ENCODE measurements at places on chromosomes 4 and X.

DNA sequence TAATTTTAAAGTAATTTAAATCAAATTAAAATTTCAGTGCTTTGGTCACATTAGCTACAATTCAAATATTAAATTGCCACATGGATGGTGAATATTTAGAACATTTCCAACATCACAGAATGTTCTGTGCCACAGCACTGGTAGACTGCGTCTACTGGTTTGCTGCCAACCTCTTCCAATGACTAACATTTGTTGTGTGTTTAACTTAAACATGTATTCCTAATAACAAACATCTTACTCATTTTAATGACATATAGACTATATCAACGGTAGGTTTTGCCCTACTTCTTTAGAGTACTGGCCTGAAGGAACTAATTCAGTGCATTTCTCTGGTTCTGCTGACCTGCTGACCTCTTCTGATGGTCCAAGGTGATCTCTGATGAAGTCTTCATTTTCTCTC lies 157.6 kb downstream of the DCK start:
- no peak for DNase-seq

DNA sequence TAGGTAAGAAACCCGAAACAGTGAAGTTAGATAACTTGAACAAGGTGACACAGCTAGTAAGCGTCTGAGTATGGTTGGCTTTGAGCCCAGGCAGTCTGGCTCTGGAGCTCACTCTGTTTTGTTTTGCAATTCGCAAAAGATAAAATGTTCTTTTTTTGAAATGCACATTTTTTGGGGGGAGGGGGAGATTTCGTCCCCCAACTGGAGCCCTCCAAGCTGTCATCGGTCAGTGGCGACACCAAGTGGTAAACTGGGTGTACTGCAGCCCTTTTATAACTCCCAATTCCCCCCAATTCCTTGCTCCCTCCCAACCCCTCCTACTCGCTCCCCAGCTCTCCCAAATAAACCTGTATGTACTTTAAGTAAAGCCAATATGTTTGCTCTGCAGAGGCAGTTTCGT lies 2.8 kb upstream of the CLCN5 start:
- DNase-seq, result no peak

DNA sequence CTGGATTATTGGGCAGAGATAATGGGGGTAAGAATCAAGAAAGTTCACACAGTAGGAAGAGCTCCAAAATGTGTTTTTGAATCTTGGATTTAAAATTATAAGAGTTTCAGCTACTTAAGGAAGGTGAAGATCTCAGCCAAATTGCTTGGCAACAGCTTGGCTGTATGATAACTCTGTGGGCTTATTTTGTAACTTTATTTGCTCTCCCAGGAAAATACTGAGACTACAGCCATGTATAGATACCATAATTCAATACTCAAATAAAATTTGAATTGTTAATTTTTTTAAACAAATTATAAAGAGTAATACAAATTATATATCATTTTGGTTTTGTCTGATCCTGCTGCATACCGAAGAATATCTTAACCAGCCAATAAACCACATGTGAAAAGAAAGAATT lies 129.5 kb upstream of the INPP4B start:
- no peak for DNase-seq

- no peak for DNase-seq
Measured at GRCh38 chr4:89299153-89299791, 8.3 kb downstream of the GPRIN3 start.

DNA sequence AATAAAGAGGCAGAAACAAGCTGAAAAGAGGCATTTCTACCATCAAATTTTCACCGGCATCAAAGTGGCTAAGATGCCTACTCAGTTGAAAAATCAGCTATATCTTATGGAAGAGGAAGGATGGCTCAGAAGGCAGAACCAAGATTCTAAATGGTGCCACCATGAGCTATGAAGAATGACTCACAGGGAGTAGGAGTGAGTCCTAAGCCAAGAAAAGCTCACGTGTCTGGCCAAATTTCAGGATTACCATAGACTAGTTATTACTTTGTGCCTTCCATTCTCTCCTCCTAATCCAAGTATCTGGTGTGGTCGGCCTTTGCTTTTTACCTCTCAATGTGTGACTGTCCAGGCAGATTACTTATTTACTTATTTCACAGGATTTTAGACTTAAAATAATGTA lies 54.8 kb downstream of the BMP3 start:
- DNase-seq, result no peak

- DNase-seq, result no peak
Measured at GRCh38 chr4:7876201-7876875, 63.3 kb downstream of the AFAP1 start.

DNA sequence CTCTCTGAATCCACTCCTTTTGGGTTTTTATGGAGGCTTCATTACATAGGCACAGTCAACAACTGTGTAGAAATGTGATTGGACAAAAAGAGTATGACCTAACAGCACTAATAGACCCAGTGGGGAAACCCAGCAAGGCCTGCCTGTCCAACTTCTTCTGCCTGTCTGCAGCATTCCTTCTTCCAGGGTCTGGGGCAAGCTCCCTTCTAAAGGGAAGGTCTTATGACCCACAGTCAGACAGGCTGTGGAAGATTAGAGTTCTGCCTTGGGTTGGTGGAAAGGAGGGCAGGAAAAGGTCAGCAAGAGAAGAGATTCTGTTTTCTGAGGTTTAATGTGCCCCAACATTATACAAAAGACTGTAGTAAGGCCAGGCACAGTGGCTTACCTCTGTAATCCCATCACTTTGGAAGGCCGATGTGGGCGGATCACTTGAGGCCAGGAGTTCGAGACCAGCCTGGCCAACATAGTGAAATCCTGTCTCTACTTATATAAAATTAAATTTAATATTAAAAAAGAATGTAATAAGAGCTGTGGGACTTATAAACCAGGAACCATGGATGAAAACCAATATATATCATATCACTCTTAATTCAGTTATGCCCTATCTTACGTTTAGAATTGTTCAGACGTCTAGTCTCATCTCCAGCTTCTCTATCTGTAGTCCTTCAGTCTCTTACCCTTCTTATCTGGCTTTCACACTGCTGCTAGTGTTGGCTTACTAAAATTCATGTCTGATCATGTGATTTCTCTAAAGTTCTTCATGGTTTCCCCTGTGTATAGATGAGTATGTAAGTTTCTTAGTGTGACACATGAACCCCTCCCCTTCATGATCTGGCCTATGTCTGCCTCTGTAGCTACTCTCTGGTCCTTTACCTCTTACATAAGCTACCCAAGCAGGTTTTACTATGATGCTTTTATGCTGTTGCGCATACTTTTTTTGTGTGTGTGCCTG lies 6.2 kb downstream of the CLCN3 start:
- no peak for DNase-seq

- no peak for DNase-seq
Measured at GRCh38 chr4:156101571-156101970, 147.9 kb upstream of the CTSO start.

DNA sequence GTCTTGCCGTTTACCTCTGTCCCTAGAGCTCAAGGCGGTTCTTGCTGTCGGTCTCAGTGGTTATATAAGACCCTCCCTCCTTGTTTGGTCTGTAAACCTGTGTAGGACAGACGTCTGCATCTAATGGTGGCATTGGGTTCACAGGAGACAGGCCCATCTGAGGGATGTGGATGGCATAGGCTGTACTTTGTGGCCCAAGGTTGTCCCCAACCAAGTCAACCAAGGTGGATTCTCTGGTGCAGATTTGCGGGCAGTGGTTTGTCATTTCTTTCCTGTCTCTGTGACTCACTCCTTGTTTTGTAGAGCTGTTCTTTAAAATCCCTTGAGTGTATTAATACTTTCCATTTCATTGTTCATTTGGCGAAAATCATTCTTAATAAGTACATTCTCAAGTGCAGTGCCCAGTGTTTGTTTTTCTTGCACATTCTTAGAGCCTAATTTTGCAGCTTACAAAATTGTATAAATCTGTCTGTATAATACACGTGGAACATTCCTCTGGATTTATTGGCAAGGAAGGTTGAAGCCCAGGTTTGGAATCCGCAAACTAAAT lies 68.0 kb upstream of the TLR2 start:
- no peak for DNase-seq

DNA sequence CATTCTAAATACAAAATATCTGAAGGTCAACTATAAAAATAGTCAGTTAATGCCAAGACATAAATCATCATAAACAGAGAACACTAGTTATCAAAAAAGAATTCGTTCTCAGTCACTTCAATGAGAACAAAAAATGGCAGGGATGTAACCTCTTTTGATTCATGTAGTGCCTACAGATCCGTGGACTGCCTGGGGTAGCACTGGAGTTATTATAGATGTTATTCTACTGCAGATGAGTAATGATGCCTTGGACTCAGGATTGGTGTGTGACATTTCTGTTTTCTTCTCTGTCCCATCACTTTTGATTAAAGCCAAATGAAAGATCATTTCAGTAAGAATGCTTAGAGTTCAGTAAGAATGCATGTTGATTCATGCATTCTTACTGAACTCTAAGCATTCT lies 440.4 kb downstream of the FAM133A start:
- no peak for DNase-seq

GRCh38 chr4:118265312-118266144 lies 87.3 kb downstream of the PRSS12 start:
- DNase-seq, result no peak

GRCh38 chr4:178309890-178310289 lies 867.7 kb upstream of the AGA start:
- no peak for DNase-seq

- no peak for DNase-seq
Measured at GRCh38 chr4:155094201-155094820, 114.1 kb upstream of the NPY2R start.

- no peak for DNase-seq
Measured at GRCh38 chr4:93182722-93183121, 645.8 kb upstream of the ATOH1 start.

DNA sequence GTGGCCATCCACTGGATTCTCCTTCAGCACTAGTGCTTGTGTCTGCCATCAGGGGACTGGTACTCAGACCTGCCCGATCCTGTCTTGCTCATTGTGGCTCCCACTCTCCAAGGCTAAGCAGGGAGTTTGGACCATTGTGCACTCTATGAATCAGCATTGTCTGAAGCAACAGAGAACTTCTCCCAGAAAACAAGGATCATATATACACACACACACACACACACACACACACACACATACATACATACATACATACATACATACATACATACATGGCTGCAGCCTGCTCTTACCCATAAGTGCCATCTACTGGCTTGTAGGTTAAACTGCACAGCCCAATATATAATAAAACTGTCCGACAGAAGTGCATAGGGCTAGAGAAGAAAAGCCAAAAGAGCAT lies 345.3 kb upstream of the LCORL start:
- DNase-seq, result no peak

DNA sequence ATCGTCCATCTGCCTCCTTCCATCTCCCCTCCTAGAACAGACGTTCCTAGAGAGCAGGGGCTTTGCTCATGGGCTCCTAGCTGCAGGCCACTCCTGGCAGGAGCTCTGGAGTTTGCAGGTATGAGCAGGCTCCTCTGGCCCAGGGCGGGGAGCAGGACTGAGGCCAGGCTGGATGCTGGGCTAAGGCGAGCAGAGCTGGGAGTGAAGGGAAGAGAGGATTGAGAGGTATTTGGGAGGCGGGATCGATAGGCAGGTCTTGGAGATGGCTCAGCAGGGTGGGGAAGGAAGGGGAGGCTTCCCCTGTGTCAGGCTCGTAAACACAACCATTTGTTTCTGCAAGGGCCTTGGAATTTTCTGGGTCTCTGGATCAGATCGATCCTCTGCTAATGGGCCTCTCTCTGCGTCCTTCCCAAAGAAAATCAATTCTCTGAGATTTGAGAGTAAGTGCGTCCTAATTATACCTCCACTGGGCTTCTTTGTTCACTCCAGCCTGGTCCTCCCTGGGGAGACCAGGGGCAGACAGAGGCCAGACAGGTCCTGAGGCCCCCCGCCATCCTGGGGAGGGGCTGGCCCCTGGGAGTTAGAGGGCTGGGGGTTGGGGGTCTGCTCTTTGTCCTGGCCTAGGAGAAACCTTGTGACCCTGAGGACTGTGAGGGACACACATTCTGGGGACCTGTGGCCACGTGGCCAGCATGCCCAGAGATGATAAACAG lies 94.8 kb upstream of the PSAPL1 start:
- DNase-seq, result no peak

GRCh38 chr4:81881855-81882621 lies 410.3 kb upstream of the RASGEF1B start:
- no peak for DNase-seq

DNA sequence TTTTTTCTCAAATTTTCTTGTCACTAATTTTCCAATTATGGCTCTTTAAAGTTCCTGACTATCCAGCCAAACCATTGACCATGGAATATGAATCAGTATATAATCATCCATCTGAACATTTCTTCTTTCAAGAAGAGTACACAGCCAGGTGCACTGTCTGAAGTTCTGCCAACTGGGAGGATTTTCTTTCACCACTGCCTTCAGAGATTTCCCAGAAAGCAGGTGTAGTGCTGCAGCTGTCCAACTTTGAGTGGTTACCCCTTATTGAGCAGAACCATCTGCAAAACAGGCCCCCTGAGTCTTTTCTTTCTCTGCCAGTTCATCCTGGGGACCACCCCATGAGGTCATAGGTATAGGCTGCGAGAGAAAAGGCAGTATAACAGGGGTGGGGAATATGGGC lies 1213.2 kb downstream of the RAPGEF2 start:
- no peak for DNase-seq

DNA sequence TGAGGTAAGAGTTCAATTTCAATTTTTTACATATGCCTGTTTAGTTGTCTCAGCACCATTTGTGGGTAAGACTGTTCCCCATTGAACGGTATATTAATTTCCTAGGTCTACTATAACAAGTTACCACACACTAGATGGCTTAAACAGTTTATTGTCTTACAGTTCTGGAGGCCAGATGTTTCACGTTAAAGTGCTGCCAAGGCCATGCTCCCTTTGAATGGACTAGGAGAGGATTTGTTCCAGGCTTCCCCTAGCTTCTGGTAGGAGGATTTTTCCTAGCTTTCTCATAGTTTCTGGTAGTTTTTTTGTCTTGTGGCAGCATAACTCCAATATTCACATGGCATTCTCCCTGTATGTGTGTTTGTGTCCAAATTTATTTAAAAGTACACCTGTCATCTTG lies 149.3 kb upstream of the CYSLTR1 start:
- no peak for DNase-seq

DNA sequence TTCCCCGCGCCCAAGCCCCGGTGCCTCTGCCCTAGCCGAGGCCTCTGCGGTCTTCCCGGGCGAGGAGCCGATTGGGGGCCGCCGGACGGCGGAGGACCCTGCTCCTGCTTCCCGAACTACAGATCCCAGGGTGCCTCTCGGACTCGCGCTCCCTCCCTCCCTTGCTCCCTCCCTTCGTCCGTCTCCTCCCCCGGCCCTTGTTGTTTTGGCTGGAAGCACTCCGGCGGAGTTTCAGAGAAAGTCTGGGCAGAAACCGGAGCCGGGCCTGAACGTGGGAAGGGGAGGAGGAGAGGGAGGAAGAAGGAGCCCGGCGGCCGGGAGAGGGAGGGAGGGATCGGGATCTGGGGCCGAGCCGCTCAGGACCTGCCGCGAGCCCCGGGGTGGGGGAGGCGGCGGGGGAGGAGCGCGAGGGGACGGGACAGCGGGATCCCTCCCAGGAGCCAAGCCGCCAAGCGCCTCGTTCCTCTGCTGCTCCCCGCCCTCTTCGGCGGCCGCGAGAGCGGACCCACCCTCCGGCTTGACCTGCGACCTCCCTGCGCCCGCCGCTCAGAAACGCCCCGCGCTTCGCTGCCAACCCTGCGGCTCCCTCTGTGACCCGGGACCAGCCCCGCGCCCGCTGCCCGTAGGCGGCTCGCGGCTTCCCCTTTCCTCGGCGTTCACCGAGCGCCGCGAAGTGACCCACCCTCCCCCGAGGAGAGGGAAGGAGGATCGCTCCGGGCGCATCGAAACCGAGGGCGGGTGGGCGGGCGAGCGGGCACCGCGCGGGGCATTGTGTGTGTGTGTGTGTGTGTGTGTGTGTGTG lies 496 bp upstream of the GAB1 start:
- no peak for DNase-seq
